D341Med (cell line): ENCODE measurements at places on chromosomes 3 and 15.

DNA sequence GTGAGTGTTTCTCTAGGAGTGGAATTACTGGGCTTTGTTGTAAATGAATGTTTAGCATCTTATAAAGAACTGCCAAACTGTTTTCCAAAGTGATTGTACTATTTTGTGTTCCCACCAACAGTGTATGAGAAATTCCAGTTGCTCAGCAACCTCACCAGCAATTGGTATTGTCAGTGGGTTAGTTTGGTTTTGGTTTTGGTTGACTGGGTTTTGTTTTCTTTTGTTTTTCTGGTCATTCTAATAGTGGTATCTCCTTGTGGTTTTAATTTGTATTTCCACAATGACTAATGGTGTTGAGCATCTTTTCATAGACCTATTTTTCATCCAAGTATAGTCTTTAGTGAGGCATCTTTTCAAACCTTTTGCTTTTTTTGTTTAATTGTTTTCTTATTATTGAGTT, 27.1 kb downstream of the FILIP1L start:
- DNase-seq, result no peak

GRCh38 chr15:92807971-92808571, 92.1 kb upstream of the CHD2 start:
- DNase-seq, result no peak

DNA sequence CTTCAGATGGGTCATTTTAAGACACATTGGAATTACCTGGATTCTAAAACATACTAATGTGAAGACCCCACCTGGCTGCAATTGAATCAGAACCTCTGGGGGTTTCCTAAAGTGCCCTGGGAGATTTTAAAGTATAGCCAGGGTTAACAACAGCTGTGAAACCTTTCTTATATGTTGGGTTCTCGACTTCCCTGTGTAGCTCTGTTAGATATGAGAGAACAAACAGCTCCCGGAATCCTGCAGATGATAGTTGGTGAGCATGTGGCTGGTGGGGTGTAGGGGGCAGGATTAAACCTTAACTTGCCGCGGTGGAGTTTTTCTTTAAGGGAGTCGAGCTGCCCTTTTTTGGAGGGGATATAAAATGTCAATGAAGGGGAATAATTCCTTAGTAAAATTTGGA, 12.1 kb downstream of the PLCL2 start:
- no peak for DNase-seq

- no peak for DNase-seq
These were observed 6.8 kb downstream of the ABHD2 start for GRCh38 chr15:89095073-89095472.

DNA sequence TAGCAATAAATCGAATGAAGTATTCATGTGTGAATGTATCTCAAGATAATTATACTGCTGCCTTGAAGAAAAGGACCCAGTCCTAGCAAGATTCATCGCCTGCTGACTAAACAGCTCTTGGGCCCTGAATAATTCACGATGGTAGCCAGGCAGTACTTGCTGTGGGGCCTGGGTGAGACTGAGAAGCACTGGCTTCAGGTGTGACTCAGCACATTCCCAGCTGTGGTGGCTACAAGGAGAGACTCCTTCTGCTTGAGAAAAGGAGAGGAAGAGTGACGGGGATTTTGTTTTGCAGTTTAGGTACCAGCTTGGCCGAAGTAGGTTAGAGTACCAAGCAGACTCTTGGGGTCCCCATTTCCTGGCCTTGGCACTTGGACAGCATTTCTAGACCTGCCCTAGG, 47.6 kb upstream of the CD200R1L start:
- DNase-seq, result no peak

DNA sequence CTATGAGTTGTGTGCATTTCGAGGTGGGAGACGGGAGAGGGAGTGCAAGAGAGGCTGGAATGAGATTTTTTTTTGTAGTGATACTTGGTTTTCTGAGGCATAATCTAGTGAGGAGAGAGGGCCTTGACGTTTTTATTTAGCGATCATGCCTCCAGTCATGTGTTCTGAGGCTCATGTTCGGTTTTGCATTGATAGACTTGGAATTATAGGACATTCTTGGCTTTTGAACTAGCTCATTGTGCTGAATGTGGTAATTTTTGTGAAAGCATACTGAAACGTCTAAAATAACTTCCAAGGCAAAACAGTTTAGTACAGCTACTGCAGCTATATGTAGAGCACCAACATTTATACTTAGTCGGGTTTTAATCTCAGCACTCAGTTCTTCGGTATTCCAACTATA, 408.1 kb downstream of the CNTN4 start:
- DNase-seq, result no peak
